ENCODE measurements at places on chromosomes 2 and 18. TPM values are rescaled to one million over a fixed set of nuclear protein-coding genes. Genes with fewer than 3 reads are reported as not detected.

Gene INHBB
- total RNA-seq = 0.09 TPM

Gene UXS1
- 60.6 TPM for total RNA-seq

Gene XDH
- total RNA-seq = not detected

Gene SDC1
- 117 TPM for total RNA-seq

GRCh38 chr18:63180971-63181376 is 138.6 kb downstream of the BCL2 start:
- DNase-seq = no peak

GRCh38 chr2:169714699-169715098 is 18.9 kb upstream of the KLHL23 start:
- DNase-seq = no peak

- DNase-seq = no peak
These were observed 207.5 kb downstream of the SEPTIN10 start for GRCh38 chr2:109406301-109406700.

GRCh38 chr18:67261931-67262552 is 254.5 kb downstream of the DSEL start:
- DNase-seq = no peak

DNA sequence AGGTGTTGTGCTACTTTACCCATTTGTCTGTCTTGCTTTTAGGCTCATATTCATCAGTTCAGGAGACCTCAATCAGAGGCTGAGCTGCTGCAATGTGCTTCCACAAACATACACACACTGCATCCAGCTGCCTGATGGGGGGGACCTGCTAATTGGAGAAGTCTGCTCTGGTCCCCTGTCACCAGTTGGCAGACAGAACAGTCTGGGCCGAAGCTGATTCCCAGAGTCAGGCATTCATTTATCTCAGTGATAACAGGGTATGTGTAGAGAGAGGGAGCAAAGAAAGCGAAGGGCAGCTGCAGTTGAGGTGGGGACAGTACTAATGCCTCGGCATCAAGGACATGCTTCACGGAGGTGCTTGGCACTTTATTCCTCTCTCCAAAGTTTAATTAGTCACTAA is 584.3 kb upstream of the PIK3C3 start:
- DNase-seq = no peak
